ENCODE measurements at places on chromosomes 7 and 10.

DNA sequence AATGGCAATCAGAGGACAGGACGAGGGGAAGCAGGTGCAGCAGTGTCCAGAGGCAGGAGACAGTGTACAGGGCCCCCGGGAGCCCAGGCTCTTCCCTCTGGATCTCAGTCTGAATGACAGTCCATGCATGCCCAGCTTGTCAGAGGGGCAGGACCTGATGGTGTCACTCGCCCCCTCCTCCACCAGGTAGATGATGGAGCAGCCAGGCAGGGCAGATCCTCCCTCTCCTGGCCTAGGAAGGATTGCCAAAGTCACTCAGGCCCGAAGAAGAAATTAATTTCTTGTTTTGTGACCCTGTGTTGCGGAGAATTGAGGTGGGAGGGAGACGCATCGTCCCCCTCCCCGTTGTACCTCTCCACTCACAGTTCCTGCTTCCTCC lies 4.0 kb downstream of the VSTM4 start:
- no peak for DNase-seq

DNA sequence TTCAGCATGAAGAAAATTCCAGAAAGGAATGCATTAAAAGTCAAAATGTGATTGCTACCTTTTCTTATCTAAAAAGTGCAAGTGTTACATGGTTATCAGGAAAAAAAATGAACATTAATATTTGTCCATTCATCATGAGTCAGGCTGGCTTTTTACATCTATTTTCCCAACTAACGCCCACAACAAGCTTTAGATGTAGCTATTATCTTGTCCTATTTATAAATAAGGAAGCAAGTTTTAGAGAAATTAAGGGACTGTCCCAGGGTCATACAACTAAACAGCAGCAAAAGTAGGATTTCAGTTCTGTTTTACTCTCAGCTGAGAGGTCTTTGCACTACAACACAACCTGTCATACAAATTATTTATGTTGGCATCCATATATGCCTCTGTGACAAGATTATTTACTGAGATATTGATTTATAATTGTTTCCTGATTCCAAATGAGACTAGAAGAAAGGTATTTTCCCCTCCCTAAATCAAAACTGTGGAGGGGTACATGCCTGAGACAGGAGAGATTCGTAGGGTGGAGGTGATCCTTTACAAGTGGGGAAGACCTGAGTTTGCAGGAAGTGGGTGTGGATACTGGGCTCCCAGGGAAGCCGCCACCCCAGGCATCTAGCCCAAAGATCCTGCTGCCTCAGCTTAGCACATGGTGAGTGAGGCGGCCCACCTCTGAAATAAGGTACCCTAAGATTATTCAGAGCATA lies 57.2 kb upstream of the ARID5B start:
- DNase-seq = no peak

- DNase-seq = peak; percentile 22
Measured at GRCh38 chr7:131188367-131189339, 139.0 kb upstream of the MKLN1 start.

DNA sequence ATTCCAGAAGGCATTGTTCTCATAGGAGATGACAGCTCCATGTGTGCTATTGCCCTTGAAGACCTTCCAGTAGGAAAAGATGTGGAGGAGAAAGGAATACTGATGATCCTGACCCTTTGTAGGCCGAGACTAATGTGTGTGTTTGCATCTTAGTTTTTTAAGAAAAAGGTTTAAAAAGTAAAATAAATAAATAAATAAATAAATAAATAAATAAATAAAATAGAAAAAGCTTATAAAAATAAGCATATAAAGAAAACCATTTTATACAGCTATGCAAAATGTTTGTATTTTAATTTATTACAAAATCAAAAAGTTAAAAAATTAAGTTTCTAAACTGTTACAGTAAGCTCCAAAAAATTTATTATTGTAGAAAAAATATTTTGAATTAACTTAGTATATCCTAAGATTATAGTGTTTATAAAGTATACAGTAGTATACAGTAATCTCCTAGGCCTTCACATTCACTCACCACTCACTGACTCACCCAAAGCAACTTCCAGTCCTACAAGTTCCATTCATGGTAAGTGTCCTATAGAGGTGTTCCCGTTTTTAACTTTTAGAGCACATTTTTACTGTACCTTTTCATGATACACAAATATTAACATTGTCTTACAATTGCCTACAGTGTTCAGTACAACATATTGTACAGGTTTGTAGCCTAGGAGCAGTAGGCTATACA lies 435.2 kb upstream of the SEMA3A start:
- DNase-seq = no peak

- no peak for DNase-seq
Measured at GRCh38 chr7:32158076-32158475, 87.9 kb upstream of the PDE1C start.

DNA sequence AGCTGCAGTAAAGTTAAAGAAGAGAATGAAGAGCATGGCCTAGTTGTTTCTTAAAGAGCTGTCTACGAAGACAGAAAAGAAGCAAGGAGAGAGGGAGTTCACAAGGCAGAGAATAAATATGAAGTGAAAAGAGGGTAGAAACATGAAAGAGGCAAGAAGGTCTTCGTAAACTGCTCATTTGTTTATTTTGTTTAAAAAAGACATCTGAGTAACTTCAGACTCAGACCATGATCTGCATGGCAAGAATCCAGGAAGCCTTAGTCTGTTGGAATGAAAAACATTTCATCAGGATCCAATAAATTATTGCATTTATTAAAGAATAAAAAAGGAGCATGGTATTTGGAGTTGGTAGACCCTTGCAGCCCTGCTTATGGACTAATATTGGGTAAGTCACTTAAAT lies 151.1 kb downstream of the SEM1 start:
- no peak for DNase-seq

- no peak for DNase-seq
Measured at GRCh38 chr7:100079024-100079560, 2.4 kb downstream of the ZNF3 start.

DNA sequence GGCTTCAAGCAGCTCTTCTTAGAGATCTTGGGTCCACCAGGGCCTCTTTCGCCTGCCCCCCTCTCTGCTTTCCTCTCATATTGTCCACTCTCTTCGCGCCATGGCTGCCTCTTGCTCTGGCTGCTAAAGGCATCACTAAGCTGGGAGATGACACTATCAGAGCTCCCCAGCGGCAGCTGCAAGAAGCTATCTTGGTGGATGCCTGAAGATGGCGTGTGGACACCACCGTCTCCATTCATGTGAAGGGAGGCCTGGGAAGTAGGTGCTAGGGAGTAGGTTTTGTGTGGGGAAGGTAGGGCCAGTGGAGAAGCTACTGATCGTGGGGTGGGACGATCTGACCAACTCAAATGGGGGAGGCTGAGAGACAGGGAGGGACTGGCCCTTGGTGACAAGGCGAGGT lies 45.9 kb upstream of the PDLIM1 start:
- no peak for DNase-seq

GRCh38 chr7:115825456-115826115 lies 205.0 kb downstream of the TFEC start:
- no peak for DNase-seq

GRCh38 chr7:23043441-23043840 lies 29.5 kb upstream of the HYCC1 start:
- peak; percentile 4 for DNase-seq

DNA sequence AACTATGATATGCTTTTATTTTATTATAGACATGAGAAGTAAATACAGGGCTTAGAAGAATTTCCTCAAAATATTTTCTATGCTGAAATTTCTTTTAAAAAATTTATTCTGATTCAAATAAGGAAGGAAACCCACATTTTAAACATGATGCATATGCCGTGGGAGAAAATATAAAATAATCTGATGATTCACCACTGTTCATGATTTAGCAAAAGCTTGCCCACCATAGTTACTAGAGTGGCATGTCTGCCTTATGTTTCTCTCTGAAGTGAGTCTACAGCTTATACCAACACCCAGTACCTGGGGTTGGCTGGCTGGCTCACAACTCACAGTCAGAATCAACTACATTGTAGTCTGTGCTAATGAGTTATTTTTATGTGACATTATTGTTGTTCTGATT lies 102.0 kb downstream of the GNAI1 start:
- DNase-seq = no peak

DNA sequence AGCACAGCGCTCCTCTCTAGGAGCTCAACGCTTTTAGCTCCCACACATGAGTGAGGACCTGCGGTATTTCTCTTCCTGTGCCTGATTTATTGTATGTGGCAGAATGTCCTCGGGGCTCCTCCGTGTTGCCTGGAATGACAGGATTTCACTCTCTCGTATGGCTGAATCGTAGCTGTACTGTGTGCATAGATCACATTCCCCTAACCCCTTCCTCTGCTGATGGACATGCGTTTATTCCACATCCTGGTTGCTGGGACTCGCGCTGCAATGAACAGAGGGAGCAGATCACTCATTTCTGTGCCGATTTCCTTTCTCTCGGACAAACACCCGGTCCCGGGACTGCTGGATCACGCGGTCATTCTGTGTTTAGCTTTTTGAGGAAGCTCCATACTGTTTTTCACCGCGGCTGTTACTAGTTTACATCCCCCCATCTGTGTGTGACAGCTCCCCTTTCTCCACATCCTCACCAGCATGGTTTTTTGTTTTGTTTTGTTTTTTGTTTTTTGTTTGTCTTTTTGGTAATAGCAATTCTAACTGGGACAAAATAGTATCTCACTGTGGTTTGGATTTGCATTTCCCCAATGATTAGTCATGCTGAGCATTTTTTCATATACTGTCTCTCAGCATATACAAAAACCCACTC lies 76.3 kb downstream of the FOXL3 start:
- DNase-seq = no peak

- no peak for DNase-seq
Measured at GRCh38 chr10:6741541-6741941, 161.5 kb upstream of the PRKCQ start.

DNA sequence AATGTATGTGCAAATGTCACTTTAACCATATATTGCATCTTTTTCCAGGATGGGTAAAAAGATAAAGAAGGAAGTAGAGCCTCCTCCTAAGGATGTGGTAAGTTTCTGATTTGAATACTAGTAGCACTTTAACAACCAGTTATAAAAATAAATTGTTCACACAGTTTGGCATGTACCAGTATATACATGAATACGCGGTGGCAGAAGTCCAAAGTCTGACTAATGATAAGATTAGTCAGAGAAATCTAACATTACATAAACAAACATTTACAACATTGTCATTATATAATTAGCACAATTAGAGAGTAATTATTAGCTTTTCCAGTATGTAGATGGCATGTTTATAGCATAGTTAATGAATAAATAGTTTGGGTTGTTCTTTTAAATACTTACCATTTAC lies 4.1 kb downstream of the ARMC3 start:
- DNase-seq = no peak

GRCh38 chr7:407721-408539 lies 111.7 kb downstream of the PDGFA start:
- no peak for DNase-seq

- DNase-seq = no peak
Measured at GRCh38 chr7:114150689-114151088, 231.9 kb upstream of the PPP1R3A start.
